ENCODE measurements at places on chromosomes 7 and 10.

DNA sequence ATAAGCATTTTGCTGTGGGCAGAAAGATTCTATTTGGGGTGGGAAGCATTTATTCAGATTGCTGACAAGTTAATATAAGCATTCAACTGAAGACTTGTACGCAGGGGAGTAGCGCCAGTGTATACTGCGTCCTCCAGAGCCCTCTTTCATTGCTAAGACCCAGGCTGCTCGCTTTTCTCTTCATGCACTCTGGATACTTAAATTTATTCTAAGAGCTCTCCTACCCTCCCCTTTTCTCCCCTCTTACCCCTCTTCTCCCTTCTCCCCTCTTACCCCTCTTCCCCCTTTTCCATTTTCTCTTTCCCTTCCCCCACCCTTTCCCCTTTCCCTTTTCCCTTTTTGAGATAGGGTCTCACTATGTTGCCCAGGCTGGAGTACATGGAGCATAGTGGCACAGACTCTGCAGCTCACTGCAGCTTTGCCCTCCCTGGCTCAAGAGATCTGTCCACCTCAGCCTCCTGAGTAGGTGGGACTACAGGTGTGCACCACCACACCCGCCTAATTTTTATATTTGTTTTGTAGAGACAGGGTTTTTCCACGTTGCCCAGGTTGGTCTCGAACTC, 125.8 kb downstream of the CDK14 start:
- no peak for DNase-seq

GRCh38 chr7:99289185-99289584, 16.5 kb downstream of the MYH16 start:
- DNase-seq = no peak

DNA sequence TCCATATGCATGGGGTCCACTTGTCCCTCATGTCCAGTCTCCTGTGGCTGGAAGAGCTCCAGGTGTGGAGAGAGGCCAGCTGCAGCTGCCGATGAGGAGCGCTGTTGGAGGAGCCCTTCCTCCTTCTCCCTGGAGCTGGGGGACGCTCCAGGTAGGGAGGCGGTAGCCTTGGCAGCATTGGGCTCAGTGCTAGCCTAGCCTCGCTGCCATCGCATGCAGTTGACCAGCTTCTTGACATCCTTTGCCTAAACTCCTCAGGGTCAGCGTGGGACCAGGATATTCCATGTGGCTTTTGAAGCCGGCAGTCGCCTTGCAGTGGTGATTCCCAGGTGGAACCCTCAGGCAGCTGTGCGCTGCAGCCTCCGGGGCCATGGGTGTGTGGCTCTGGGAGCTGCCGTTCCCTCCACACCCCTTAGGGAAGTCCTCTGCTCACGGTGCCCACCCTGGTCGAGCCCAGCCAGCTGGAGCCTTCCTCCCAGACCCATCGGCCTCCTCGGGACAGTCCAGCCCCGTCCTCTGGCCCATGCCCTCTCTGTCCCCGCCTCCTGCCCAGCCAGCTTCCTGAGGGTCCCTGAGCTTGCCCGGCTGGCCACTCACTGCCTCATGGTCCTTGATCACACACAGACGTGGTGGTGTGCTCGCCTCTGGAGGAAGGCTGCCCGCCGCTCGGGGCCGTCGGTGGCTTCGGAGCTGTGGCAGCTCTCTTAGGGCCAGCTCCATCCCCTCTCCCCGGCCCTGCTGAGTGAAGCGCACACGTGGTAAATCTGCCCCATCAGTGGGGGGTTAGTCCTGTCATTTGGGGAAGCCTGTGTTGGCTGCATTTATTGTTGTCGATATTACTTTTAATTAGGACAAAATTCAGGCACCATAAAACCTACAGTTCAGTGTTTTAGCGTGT, 21.2 kb downstream of the INPP5A start:
- no peak for DNase-seq

DNA sequence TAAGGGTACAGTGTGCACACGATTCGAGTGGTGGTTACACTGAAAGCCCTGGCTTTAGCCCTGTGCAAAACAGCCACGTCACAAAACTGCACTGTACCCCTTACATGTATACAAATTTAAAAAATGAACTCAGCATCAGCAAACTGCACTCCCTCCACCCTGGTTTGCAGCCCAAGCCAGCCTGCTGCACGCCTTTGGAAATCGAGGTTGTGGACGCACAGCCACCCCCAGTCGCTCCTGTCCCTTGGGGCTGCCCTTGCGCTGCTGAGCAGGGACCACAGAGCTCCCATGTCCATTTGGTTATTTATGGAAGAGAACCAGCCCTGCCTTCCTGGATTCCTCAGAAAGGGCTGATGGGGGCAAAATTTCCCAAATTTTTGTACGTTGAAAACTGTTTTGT, 98.8 kb downstream of the INPP5A start:
- no peak for DNase-seq

GRCh38 chr7:15798081-15798480, 111.6 kb upstream of the MEOX2 start:
- DNase-seq = no peak

GRCh38 chr10:12431151-12432101, 82.1 kb downstream of the CAMK1D start:
- no peak for DNase-seq

GRCh38 chr10:79130846-79131245, 62.1 kb downstream of the ZMIZ1 start:
- no peak for DNase-seq

GRCh38 chr10:3793553-3793952, 8.5 kb upstream of the KLF6 start:
- no peak for DNase-seq

DNA sequence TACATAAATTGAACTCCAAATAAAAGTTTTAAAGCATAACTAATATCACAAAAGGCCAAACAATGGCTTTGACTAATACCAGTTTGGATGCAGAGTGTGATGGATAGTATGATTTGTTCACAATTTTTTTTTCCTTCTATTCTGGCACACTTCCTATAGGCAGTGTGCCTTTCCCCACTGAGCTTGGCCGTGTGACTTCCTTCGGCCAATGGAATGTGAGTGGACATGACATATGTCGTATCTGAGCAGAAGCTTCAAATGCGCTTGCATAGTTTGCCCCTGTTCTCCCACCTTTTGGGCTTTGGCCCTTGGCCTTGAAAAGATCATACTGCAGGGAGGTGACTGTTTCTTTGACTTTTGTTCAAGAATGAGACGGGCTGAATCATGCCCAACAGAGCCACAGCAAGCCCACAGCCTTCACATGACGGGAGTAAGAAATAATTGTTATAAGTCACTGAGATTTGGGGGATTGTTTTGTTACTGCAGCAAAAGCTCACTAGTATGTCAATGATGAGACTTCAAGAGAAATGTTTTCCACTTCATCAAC, 279.9 kb upstream of the NEBL start:
- no peak for DNase-seq

- DNase-seq = no peak
These were observed 203.9 kb upstream of the GPR26 start for GRCh38 chr10:123462246-123462645.

DNA sequence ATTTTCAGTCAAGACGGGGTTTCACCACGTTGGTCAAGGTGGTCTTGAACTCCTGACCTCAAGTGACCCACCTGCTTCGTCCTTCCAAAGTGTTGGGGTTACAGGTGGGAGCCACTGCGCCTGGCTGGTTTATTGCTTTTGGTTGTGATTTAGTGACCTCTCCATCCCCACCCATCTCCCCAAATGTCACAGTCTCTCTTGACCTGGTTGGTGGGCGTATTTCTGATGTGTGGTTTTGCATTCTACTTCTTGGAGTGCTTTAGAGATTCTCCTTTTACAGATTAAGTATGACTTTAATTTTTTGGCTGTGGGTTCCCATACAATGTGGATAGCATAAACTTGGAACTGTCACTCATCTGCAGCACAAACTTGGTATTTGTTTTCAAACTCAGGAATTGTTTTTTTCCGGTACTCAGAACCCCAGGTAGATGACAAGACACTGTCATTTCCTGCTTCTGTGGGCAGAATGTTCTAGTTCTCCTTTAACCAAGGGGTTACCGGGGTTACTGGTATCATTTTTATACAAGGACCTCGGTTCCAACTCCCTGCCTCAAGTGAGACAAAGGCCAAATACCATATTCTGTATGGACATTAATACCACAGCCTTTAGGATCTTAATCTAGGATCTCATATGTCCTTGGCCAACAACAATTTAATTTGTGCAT, 50.5 kb downstream of the MRC1 start:
- no peak for DNase-seq

- no peak for DNase-seq
These were observed 47.0 kb upstream of the FIGNL1 start for GRCh38 chr7:50497068-50497642.

DNA sequence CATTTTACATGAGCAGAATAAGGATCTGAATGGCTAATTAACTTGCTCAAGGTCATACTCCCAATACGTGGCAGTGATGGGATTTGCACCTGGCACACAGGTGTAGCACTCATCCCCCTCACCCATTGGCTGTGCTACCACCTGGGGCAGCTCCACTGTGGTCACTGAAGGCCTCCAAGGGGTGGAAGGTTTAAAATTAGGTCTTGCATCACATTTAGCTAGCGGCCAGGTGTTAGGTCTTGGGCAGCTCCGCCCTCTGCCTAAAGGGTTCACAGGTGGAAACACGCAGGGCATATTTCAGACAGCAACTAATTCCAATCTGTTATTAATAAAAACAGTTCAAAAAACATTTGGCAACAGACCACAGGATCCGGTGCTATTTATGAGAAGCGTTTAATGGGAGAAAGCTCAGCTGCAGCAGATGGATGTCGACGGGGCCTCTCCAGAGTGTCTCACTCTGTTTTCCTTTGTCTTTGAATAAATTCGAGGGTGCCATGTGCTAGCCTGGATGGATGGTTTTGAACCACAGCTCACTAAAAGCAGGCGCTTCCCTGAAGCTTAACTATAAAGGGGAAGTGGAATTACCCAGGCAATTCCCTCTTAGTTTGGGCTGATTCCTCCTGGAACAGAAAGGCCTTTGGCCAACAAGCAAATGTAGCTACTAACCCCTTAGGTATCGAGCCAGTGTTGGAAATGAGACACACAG, 1017.6 kb downstream of the TYW1 start:
- DNase-seq = no peak

DNA sequence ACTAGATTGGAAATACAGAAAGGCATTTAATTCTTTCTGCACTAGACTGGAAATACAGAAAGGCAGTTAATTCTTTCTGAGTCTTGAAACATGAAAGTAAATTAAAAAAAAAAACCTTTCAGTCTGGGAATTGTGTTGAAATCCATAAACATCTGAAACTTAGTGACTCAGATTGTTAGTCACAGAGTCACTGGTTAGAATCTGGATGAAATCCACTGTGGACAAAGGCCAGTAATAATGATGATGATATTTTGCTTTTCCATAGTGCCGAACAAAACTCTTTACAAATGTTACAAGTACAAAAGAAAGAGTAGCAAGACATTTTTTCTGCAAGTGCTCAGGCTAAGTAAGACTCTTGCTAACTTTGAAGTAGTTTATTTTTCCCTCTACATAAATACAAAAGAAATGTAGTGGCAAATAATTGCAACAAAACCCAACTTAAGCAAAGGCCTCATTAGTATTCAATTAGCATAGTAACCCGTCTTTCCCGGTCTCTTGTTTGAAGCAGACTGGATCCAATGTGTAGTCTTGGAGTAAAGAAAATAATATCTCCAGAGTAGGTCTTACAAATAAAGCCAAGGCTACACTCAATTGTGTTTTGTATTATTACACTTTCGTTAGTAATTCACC, 5.8 kb upstream of the PRTFDC1 start:
- no peak for DNase-seq
